ENCODE measurements at places on chromosomes 11 and 22.

DNA sequence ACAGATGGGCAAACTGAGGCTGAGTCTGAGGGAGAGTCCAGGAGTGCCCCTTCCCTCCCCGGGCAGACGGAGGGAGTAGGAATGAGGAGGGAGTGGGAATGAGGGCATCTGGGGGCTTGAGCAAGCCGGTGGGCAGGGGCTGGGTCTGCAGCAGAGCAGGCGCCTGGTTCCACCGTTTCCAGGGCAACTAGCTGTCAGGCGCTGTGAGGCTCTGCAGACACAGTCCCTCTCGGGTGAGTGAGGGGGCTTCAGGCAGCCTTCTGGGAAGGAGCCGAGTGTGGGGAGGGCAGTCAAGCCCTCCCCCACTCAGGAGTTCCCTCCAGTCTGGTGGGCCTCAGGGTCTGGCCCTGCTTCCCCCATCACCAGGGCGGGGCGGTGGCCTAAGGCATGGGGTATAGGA lies 19.0 kb downstream of the TMEM258 start:
- no peak for DNase-seq

DNA sequence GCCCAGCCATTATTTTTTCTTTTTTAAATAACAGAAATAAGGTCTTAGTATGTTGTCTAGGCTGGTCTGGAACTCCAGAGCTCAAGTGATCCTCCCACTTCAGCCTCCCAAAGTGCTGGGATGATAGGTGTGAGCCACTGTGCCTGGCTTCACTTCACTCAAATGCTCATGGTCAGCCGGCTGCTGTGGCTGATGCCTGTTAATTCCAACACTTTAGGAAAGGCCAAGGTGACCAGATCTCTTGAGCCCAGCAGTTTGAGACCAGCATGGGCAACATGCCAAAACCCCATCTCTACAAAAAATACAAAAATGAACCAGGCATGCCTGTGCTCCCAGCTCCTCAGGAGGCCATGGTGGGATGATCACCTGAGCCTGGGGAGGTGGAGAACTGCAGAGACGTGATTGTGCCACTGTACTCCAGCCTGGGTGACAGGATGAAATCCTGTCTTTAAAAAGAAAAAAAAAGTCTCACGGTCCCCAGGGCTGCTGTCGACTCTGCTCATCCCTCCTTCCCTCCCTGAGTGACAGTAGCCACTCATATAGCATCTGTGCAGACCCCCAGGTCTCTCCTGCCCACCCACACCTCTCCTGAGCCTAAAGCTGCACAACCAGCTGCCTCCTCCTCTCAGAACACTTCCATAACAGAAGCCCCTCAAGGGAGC lies 3.6 kb downstream of the YDJC start:
- DNase-seq, result no peak

GRCh38 chr11:93852242-93852641 lies 1.8 kb upstream of the VSTM5 start:
- no peak for DNase-seq

DNA sequence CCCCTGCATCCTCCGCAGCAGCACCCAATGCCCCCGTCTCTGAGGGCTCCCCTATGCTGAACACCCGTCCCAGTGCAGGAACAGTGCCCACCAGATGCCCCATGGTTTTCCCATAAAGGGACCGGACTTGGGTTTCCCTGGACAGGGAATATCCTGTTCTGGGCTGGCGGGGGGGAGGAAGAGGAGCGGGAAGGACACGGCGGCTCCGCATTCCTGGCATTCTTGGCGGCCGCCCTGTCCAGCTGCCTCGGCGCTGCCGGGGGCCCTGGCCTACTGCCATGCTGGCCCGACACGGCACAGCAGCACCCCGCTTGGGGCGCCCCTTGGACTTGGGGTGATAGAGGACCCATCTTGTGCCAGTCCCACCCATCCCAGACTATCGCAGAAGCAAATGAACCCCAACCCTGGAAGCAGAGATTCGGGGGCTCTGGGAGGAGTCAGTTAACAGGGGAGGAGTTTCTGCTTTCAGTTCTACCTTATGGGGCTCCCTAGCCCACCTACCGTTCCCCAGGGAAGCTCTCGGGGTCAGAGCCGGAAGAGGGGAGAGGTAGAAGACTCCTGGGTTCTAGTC lies 23.7 kb upstream of the CBX7 start:
- DNase-seq, result no peak

- no peak for DNase-seq
Observed at GRCh38 chr11:44016131-44016530, 31.6 kb upstream of the ACCSL start.

GRCh38 chr11:1372660-1373059 lies 17.1 kb upstream of the BRSK2 start:
- no peak for DNase-seq

GRCh38 chr11:130868721-130869390 lies 47.4 kb downstream of the SNX19 start:
- DNase-seq, result no peak

DNA sequence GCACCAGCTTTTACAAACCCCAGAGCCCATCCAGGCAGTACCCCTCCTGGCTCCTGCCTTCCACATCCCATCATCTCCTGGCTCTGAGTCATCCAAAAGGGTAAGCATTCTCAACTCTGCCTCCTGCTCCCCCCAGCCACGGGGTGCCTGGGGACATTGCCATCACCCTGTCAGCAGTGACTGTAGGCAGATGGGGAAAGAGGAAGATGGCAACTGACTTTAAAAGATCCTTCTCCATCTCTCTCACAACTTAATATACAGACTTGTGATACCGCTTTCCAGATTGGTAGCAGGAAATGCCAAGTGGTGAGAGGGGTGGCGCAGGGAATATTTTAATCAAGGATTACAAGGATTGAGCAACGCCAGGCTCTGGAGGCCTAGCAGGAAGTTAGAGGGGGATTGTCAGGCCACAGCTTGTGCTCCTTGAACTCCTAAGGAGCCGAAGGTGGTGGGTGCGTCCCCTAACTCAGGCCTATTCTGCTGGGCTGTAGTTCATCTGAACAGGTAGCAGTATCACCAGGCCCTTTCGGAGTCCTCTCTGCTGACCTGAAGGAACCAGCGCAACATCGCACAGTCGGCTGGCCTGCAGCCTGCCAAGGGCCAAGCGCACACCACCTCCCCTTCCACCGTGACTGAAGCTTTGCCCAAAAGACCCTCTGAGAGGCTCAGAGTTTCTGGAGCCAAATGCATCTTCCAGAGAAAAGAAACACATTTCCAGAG lies 83.3 kb downstream of the ZC3H12C start:
- no peak for DNase-seq

DNA sequence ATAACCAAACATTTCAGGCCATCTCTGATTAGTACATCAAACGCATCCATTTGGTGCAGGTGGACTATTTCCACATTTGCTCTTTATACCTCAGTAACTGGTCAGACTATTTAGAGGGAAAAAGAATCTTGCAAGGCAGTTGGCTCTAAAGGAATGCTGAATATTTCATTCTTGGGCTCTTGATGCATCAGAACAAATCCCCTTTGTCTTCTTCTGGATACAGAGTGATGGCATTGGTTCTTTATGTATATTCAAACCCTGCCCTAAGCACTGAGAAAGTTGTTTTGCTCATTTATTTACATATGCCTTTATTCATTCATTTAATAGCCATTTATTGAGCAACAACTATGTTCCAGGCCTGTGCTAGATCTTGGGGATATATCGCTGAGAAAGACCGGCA lies 31.1 kb upstream of the RAB30 start:
- DNase-seq, result no peak

- no peak for DNase-seq
Observed at GRCh38 chr11:10490032-10490397, 35.0 kb downstream of the AMPD3 start.

DNA sequence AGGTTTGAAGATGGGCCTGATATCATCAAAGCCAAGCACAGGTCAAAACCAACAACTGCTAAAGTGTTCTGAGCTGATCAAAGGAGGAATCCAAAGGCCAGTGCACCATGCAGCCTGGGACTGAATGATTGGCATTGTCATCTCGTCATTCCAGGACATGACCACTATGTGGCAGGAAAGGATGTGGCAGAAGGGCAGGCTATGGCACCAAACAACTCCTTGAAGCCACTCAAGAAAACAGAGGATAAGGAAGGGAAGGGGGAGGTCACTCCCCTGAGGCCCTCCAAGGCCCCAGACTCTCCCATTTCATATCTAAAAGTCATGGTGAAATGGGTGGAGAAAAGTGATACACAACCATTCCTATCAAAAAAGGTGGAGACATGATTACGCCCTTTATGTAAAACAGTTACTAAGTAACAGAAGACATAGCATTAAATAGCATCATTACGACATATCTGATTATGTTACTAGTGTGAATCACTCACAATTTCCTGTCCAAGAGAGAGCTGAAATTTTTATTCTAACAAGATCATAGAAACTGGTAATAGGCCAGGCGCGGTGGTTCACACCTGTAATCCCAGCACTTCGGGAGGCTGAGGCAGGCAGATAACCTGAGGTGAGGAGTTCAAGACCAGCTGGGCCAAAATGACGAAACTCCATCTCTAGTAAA lies 49.3 kb downstream of the AHNAK start:
- no peak for DNase-seq

DNA sequence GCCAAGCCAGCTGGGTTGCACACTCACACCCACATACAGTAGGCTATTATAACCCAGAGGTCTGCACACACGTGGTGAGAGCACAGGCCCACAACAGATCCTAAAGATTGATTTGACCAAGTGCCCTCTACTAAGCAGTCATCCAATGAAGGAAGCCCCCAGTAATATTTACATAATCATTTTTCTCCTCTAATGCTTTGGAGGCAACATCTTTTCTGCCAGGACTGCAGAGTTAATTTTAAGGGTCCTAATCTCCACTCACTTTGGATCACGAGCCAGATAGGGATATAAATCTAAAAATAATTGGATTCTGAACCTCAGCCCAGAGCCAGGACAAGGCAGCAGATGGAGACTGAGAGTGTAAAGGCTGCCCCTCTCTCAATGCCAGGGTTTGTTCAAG lies 49.1 kb upstream of the MTNR1B start:
- DNase-seq, result no peak
